ENCODE measurements at places on chromosomes 1 and 21. TPM values are rescaled to one million over a fixed set of nuclear protein-coding genes. Genes with fewer than 3 reads are reported as not detected.

The SEMA4A gene
- total RNA-seq, result 23.3 TPM

The DNAJC28 gene
- total RNA-seq, result 8.5 TPM

The PGBD5 gene
- total RNA-seq, result 12.2 TPM

The FOXO6 gene
- total RNA-seq, result 4.8 TPM

The CAMK1G gene
- 4.4 TPM for total RNA-seq

The SYDE2 gene
- 4.4 TPM for total RNA-seq

The RPS6KC1 gene
- 99.0 TPM for total RNA-seq

The DMBX1 gene
- total RNA-seq, result 1.8 TPM

The ITGB3BP gene
- total RNA-seq, result 18.0 TPM

The MPZ gene
- 1.2 TPM for total RNA-seq

The KLHDC7A gene
- total RNA-seq, result 0.23 TPM

The C4BPA gene
- not detected for total RNA-seq

The PCSK9 gene
- total RNA-seq, result 0.23 TPM

The FLG2 gene
- total RNA-seq, result not detected

The NCF2 gene
- 4.4 TPM for total RNA-seq

The C4BPB gene
- total RNA-seq, result not detected

The MX2 gene
- 1.2 TPM for total RNA-seq

The PODN gene
- 1.2 TPM for total RNA-seq

The CCDC30 gene
- 30.7 TPM for total RNA-seq

The IL19 gene
- total RNA-seq, result not detected

The PCP4 gene
- 34.8 TPM for total RNA-seq

The ZBTB8B gene
- 16.4 TPM for total RNA-seq

The EGLN1 gene
- total RNA-seq, result 90.2 TPM

The AMIGO1 gene
- total RNA-seq, result 16.6 TPM

The HMGCS2 gene
- total RNA-seq, result not detected

The LCE1D gene
- total RNA-seq, result not detected

The WNT2B gene
- 1.8 TPM for total RNA-seq
